Stimulated activated CD8-positive, alpha-beta memory T cell treated with anti-CD3 and anti-CD28 coated beads, Interleukin-15, amount 100 ng/mL, for 48 hours (primary cell): ENCODE measurements at places on chromosomes 1 and 21.

- no peak for DNase-seq
Measured at GRCh38 chr1:75124510-75124909, 9.7 kb upstream of the LHX8 start.

DNA sequence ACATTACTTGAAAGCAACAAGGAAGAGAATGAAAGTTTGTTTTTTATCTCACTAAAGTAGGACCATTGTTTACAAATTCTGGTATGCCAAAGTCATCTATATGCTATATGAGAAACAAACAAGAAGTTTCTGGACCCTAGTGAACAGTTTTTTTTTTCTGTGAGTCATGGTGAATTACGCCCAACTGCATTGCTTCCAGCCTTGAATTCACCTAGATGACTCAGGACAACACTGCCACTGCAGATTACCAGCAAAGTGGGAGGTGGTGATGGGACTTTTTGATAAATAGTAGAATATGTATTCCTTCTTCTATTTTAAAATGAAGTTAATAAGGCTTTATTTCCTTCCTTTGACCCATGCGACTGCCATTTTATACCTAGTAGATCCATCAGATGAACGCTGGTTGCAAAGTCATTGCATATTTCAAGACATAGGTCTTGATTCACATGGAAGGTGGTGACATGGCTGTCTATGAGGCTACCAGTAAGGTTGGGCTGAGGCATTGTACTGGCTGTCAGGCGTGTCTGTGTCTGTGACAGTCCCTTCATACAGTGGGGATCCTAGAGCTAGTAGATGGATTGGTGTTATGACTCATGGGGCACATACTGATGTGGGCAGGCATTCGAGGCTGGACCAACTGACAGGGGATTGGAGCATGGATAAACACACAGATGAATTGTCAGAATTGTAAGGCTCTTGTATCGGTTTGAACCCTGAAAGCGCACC is 49.1 kb upstream of the APOBEC4 start:
- no peak for DNase-seq

- no peak for DNase-seq
Measured at GRCh38 chr1:70140894-70141293, 64.5 kb downstream of the LRRC40 start.

DNA sequence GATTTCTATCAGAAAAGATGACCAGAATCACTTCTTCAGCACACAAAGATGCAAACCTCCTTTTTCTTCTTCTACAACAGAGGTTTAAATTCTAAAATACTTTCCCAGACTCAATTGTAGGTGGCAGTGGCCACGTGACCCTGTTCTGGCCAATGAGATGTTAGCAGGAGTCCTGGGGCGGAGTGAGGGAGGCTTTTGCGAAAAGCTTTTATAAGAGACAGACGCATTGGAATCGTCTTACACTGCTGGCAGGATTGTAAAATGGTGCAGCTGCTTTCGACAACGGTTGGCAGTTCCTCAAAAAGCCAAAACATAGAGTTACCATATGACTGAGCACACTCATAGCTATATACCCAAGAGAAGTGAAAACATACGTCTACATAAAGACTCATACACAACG is 87.0 kb upstream of the MAGI3 start:
- DNase-seq, result no peak

GRCh38 chr1:231039161-231040018 is 664 bp downstream of the FAM89A start:
- DNase-seq, result peak; percentile 12

- no peak for DNase-seq
Measured at GRCh38 chr1:118247593-118247992, 62.6 kb upstream of the SPAG17 start.

- no peak for DNase-seq
Measured at GRCh38 chr1:10662824-10663677, 133.4 kb downstream of the CASZ1 start.

DNA sequence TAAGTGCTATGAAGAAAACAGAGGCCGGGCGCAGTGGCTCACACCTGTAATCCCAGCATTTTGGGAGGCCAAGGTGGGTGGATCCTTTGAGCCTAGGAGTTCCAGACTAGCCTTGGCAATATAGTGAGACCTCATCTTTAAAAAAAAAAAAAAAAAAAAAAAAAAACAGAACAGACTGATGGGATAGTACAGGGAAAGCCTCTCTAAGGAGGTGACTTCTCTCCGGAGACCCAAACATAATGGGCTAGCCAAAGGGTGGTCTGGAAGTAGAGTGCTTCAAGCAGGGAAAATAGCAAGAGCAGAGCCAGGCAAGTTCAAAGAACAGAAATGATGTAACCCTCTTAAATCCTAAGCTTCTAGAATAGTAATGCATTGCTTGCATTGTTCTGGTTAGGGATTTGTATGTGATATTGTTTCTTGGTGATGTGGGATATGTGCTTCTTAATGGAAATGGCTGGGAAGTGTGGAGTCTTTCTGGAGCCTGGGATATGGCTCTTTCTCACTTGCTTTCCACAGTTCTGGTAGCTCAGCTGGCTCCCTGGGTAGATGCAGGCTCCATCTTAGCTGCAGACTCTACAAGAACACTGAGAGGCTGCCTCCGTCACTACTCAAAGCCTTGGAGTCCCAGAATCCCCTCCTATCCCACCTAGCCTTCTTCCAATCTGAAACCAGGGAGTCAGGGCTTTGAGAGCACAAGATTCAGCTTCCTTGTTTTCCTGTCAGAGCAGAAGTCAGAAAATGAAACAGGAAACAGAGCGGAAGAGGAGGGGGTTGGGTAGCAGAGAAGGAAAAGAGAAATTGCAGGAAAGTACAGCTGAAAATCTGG is 1.9 kb upstream of the PIGV start:
- DNase-seq, result no peak

DNA sequence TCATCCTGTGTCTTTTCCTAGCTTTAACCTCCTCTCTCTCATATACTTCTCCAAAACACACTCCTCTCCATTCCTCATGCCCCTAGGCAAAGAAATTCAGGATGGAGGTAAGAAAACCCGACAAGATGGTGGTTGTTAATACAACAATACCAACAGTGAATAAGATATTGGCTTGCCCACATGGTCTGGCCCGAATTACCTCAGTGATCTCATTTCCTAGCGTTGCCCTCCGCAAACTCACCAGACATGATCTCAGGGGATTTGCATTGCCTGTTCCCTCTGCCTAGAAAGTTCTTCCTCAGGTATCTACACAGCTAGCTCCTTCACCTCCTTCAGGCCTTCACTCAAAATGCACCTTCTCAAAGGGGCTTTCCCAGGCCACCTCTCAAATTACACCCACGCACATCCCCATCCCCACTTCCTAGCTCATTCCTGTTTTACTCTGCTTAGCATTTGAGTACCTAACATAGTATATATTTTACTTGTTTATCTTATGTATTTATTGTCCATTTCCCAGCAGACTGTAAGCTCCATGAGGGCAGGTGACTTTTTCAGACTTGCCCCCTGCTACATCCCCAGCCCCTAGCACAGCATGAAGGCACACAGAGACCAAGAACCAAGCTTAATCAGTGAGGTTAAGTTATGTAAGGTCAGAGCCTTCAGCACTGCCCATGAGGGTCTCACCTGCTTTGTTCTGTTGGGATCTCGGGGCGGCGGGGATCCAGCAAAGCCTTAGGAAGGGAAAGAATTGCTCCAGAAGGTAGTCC is 10.2 kb upstream of the UBR4 start:
- DNase-seq, result no peak
